ENCODE measurements at places on chromosomes 2 and 18.

GRCh38 chr2:127175041-127175721 lies 44.9 kb downstream of the CYP27C1 start:
- H3K27me3 ChIP-seq = peaks cover 2% of the 10 kb centered on the region
- no peak overlapping the region for H3K4me3 ChIP-seq
- no peaks in the 10 kb centered on the region for H3K4me1 ChIP-seq
- no peak overlapping the region for H3K27ac ChIP-seq

DNA sequence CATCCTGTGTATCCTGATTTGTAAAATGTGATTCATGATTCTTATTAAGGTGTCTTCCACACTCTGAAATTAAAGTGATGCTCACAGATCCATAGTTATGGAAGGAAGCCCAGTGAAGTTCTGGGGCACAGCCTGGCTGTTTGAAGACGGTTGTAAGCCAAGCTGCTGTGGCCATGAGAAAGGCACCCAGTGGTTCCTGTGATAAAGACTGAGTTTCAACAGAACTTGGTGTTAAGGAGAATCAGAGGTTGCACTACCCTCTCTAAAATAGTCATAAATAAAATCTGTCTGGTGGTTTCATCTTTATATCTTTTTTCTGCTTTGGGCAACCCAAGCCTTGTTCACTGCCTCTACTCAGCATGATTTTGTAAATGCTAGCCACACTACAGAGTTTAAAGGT lies 32.2 kb upstream of the SPOPL start:
- H3K27me3 ChIP-seq = no peaks in the 10 kb centered on the region
- no peak for DNase-seq
- no peak overlapping the region for H3K4me3 ChIP-seq

GRCh38 chr2:37586663-37587317 lies 84.7 kb downstream of the CDC42EP3 start:
- no peaks in the 10 kb centered on the region for H3K4me1 ChIP-seq
- no peak overlapping the region for H3K4me3 ChIP-seq
- H3K27ac ChIP-seq = no peak overlapping the region
- no peak for DNase-seq
- H3K36me3 ChIP-seq = no peaks in the 10 kb centered on the region

DNA sequence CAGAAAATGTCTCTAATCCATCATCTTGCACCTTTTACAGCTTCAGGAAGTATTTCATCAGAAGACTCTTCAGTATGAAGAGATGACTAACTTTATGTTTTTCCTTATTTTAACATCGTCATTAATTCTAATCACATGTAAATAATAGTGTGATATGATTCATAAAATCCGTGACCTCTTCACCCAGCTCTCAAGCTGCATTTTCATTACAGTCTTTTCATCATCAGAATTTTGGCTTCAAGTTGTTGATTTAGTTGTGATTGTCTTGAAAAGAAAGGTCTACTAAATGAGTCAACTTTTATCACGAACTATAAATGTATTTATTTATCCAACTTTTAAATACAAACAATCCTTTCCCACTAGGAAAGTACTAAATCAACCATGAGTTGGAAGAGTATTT lies 410.3 kb downstream of the LRP1B start:
- H3K36me3 ChIP-seq = no peaks in the 10 kb centered on the region
- H3K27ac ChIP-seq = no peak overlapping the region
- no peak overlapping the region for H3K4me3 ChIP-seq
- no peaks in the 10 kb centered on the region for H3K4me1 ChIP-seq

DNA sequence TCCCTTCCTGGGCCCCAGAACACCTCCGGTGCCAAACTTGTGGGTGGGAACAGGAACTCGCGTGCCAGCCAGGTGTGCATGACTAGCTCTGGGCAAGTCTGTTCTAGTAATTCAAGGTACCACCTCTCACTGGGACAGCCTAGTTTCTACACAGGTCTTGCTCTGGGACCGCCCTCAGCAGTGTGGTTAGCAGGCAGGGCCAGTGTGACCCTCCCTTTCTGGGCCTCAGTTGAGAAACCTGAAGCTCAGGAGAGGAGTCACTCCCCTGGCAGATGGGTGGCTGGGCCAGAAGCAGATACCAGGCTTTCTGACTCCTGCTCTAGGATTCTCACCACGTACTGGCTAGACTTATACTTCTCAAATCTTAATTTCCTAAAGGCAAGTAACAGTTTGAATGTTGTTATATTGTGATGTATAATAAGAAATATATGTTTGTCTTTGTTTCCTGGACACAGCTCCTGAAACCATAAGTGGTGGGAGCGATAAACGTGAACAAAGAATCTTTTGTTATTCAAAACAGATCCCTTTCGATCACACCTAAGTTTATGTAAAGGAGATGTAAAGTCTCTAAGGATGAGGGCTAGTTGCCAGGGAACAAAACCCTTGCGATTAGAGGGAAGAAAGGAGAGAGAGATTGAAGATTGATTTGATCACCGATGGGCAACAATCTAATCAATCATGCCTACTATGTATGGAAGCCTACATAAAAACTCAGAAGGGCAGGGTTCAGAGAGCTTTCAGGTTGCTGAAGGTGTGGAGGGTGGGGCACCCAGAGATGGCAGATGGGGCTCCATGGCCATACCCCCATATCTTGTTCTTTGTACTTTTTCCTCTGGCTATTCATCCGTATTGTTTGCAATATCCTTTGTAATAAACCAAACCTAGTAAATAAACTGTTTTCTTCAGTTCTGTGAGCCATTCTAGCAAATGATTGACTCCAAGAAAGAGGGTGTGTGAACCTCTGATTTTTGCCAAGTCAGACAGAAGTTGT lies 952 bp upstream of the UGT1A6 start:
- no peak for DNase-seq
- peaks cover 2% of the 10 kb centered on the region for H3K4me1 ChIP-seq
- H3K27me3 ChIP-seq = no peaks in the 10 kb centered on the region
- no peak overlapping the region for H3K27ac ChIP-seq

DNA sequence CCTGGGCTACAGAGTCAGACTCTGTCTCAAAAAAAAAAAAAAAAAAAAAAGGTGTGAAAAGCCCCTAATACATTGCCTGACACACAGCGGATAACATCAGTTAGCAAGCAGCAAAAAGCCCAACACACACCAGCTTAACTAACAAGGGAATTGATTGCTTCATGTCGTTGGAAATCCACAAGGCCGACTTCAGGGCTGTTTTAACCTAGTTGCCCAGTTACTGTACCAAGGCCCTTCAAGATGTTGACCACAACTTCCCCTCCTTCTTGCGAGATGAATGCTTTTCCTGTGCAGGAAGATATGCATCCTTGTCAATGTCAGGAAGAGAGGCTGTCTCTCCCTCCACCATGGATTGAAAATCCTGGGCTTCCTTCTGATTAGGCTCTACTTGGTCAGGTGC lies 202.9 kb downstream of the MIB1 start:
- H3K4me1 ChIP-seq = no peaks in the 10 kb centered on the region
- H3K27ac ChIP-seq = no peak overlapping the region
- no peaks in the 10 kb centered on the region for H3K36me3 ChIP-seq

- H3K27me3 ChIP-seq = no peaks in the 10 kb centered on the region
- no peaks in the 10 kb centered on the region for H3K4me1 ChIP-seq
- no peak overlapping the region for H3K4me3 ChIP-seq
- no peak for DNase-seq
- no peak overlapping the region for H3K27ac ChIP-seq
- no peaks in the 10 kb centered on the region for H3K36me3 ChIP-seq
Observed at GRCh38 chr2:144071461-144071860, 448.5 kb downstream of the ZEB2 start.

DNA sequence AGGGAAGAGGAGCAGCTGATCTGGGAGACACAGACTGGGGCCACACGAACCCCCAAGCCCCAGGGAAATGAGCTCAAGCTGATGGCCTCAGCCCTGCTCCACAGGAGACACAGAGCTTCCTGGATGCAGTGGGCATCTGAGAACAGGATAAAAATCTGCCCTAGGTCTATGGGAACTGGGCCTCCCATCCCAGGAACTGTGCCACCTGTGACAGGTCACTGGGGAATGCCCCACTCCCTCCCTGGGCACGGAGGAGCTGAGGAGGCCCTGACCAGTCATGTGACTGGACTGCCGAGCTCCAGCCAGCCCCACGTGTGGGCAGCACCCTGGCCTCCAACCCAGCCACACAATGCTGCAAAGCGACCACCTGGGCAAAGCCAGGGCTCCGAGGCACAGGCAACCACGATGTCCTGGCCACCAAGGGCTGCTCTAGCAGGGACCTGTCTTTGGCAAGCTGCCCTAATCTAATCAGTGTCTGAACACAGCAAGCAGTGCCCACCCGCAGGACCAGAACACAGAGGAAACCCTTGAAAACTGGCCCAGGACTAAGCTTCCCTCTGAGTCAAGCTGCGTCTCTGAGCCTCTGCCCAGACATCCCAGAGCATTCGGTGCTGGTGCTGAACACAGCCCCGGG lies 57.8 kb upstream of the ID2 start:
- H3K27me3 ChIP-seq = no peaks in the 10 kb centered on the region
- H3K4me3 ChIP-seq = no peak overlapping the region
- DNase-seq = no peak
- H3K36me3 ChIP-seq = no peaks in the 10 kb centered on the region

- no peaks in the 10 kb centered on the region for H3K36me3 ChIP-seq
- no peaks in the 10 kb centered on the region for H3K4me1 ChIP-seq
- H3K27ac ChIP-seq = no peak overlapping the region
- DNase-seq = no peak
- no peak overlapping the region for H3K4me3 ChIP-seq
Observed at GRCh38 chr18:47689371-47689770, 241.1 kb downstream of the SMAD2 start.

GRCh38 chr2:210269148-210269547 lies 43.9 kb upstream of the ACADL start:
- H3K27me3 ChIP-seq = peaks cover 2% of the 10 kb centered on the region
- no peak overlapping the region for H3K27ac ChIP-seq
- no peaks in the 10 kb centered on the region for H3K36me3 ChIP-seq
- no peaks in the 10 kb centered on the region for H3K4me1 ChIP-seq

- H3K27ac ChIP-seq = peak overlapping the region; percentile 21
- DNase-seq = no peak
- H3K36me3 ChIP-seq = peaks cover 37% of the 10 kb centered on the region
- no peaks in the 10 kb centered on the region for H3K27me3 ChIP-seq
- H3K4me1 ChIP-seq = no peaks in the 10 kb centered on the region
- no peak overlapping the region for H3K4me3 ChIP-seq
Observed at GRCh38 chr2:190970873-190971506, 43.0 kb downstream of the STAT1 start.

DNA sequence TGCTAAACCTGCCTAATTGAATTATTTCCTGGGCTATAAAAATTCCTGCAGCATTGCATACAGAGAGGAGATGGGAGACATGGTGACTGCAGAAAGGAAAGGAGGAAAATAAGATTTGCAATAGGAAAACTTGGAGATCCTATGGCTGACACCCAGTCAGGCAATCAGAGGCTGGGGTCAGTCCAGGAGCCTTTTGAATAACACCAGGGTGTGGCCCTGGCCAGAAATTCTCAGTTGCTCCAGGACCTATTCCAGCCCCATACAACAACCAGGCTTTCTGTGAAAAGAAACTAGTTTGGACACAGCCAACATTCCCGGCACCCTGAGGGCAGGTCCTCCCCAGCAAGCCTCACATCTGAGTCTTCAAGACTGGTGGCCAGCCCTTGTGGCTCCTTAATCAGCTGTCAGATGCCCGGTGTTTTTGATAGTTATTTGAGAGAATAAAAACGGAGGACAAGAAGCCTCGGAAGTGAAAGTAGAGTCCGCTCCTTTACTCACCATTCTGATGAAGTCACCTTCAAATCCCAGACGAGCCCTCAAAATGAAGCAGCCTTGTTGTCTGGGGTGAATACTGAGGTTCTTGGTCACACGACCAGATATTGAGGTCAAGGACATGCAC lies 31.1 kb upstream of the GMCL1 start:
- peaks cover 74% of the 10 kb centered on the region for H3K4me1 ChIP-seq
- H3K27ac ChIP-seq = peak overlapping the region; percentile 85
- H3K4me3 ChIP-seq = no peak overlapping the region
- peak; percentile 49 for DNase-seq
- no peaks in the 10 kb centered on the region for H3K27me3 ChIP-seq

GRCh38 chr2:52390651-52391050 lies 1358.7 kb upstream of the NRXN1 start:
- H3K36me3 ChIP-seq = no peaks in the 10 kb centered on the region
- no peaks in the 10 kb centered on the region for H3K27me3 ChIP-seq
- no peak overlapping the region for H3K27ac ChIP-seq
- no peak for DNase-seq

GRCh38 chr2:205077159-205077558 lies 531.9 kb downstream of the PARD3B start:
- no peaks in the 10 kb centered on the region for H3K4me1 ChIP-seq
- H3K27ac ChIP-seq = no peak overlapping the region
- no peak overlapping the region for H3K4me3 ChIP-seq
- H3K27me3 ChIP-seq = no peaks in the 10 kb centered on the region
- DNase-seq = no peak
- H3K36me3 ChIP-seq = no peaks in the 10 kb centered on the region

- H3K27me3 ChIP-seq = peaks cover 6% of the 10 kb centered on the region
- H3K27ac ChIP-seq = no peak overlapping the region
- H3K4me1 ChIP-seq = no peaks in the 10 kb centered on the region
- H3K36me3 ChIP-seq = no peaks in the 10 kb centered on the region
- DNase-seq = no peak
Observed at GRCh38 chr2:111522231-111522768, 361.7 kb downstream of the ANAPC1 start.

DNA sequence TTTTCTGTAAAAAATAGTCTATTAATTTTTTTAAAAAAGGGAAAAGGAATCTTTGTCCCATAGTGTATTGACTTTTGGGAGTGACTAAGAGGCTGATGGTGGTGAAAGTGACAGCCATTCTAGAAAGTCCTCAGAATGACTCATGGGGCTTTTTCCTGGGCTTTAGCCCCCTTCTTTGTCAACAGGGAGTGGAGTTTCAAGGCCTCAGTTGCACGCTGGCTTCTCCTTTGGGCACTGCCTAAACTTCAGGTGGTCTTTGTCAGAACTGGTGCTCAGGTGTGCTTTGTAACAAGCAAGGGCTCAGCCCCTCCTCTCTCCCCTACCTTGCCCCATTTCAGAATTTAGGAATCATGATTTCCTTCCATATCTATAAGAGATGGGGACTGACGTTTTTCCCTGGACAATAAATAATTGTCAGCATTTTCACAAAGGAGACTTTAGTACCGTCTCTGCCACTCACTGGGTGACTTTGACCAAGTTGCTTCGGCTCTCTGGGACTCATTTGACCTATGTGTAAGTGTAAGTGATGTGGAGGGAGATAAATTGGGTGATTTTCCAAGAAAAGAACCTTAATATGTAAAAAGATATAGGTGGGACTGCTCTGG lies 61.2 kb upstream of the IGFBP2 start:
- no peak for DNase-seq
- H3K27me3 ChIP-seq = no peaks in the 10 kb centered on the region
- H3K36me3 ChIP-seq = no peaks in the 10 kb centered on the region
- H3K4me3 ChIP-seq = no peak overlapping the region
- H3K4me1 ChIP-seq = no peaks in the 10 kb centered on the region

All from small intestine (tissue), 16 donors.